ENCODE measurements at places on chromosomes 7 and 10.

GRCh38 chr10:18397906-18398305, 253.5 kb downstream of the NSUN6 start:
- no peak for DNase-seq

DNA sequence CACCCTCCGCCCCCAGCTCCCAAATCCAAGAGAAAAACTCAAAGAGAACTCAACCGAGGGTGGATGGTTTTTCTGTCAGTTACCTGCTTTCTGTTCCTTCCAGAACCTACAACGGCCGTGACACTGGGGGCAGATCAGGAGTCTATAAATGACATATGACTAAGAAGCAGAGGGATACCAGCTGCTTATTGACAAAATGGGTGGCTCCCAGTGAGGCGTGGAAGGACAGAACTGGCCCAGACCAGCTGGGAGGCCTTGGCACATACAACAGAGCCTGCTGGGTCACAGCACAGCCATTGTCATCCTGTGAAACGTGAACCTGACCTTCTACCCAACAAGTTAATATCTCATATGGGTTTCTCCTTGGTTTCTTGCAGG, 84.3 kb upstream of the ADRB1 start:
- DNase-seq, result no peak

DNA sequence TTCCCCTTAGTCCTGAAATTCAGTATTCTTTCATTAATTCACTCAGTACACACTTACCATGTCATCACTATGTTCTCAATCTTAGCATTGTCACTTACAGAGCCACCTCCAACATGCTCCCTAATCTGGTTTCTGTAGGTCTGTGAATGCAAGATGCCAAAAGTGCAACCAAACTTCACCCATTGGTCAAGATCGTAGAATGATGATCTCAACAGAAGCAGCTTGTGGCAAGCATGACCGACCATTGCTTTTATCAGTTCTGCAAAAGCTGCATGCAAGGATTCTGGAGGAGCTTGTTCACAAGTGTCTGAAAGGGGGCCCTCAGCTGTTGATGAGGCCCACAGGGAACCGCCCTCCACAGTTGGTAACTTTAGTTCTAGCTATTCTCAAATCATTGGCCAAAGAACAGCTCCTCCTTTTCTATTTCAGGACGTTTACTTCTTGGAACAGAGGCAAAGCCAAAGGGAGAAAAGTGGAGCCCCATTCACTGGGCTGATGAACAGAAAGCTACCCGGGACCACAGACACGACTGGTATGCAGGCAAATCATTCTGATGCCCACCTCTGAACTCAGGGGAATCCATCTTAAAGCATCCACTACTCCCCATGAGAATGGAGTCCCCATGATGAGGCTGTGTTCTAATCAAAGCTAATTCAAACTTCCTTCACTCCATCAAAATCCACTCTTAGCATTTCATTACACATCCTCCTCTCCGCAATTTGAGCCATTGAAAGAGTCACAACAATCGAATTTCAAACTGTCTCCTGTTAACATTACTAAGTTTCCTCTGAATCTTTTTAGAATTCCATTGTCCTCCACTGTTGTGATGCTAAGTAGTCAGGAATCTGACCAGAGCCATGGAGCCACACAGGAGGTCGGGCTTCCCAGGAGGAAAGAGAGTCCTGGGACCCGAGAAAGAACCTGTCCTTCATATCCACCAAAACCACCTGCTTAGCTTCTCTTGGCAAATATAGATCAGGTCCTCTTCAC, 13.9 kb downstream of the GRB10 start:
- no peak for DNase-seq

DNA sequence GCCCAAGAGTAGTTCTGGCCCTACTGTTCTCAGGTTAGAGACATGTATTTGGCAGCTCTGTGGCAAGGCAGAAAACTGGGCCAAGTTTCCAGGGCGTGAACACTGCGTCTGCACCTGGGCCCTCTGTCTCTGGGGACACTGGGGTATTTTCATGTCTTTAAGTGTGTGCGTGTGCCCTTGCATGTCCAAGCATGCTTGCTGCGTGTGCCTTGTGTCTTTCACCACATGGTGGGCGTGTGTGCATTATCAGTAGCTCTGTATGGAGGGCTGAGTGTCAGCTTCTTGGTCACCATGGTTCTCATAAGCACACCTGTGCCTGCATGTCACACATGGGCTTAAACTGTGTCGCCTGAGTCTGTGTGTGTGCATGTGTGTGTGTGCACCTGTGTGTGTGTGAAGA, 69.3 kb downstream of the HIPK2 start:
- DNase-seq, result no peak

DNA sequence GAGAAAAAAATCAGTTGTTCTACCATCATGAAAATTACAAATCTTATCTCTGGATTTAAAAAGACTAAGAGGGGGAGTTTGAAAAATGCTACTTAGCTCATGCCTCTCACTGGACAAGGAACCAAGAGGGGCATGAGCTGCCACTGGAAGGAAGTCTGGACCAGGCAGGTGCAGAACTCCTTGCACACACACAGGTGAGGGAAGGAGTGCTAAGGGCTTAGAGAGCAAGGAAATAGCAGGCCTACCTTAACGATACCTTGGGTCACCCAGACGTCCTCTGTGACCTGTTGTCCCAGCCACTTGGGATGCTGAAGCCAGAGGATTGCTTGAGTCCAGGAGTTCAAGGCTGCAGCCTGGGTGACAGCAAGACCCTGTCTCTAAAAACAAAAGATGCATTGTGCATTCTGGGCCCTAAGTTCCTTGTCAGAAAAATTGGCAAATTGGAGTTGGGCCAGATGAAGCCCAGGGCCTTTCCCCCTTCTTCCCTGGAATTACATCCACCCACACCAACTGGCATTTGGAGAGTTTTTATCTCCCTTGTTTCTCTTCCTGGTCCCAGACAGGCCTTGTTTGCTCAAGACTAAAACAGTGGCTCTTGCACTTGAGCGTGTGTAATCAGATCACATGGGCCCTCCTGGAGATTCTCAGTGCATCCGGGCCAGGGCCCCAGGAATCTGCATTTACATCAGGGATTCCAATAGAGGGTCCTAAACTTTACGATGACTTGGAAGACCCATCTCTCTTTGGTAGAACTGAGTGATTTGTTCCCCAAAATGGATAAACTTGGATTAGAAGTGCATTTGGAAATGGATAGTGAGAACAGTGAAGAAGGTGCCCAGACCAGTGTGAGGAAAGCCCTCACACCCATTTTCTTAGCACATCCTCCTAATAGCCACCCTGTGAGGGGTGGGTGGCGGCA, 3.0 kb downstream of the DDIT4 start:
- no peak for DNase-seq

- no peak for DNase-seq
Measured at GRCh38 chr7:22316914-22317313, 40.0 kb downstream of the RAPGEF5 start.

- DNase-seq, result no peak
Measured at GRCh38 chr10:6813856-6814255, 233.8 kb upstream of the PRKCQ start.

- no peak for DNase-seq
Measured at GRCh38 chr10:17219024-17219423, 9.0 kb upstream of the VIM start.

- DNase-seq, result no peak
Measured at GRCh38 chr10:129741280-129741977, 222.6 kb downstream of the EBF3 start.

GRCh38 chr10:105409370-105409769, 768.3 kb downstream of the SORCS3 start:
- DNase-seq, result no peak

GRCh38 chr10:109996766-109997171, 11.0 kb upstream of the ADD3 start:
- DNase-seq, result no peak

- DNase-seq, result no peak
Measured at GRCh38 chr7:128264477-128264876, 23.4 kb downstream of the LEP start.

GRCh38 chr7:55574051-55574717, 1.9 kb upstream of the VOPP1 start:
- DNase-seq, result peak; percentile 69

DNA sequence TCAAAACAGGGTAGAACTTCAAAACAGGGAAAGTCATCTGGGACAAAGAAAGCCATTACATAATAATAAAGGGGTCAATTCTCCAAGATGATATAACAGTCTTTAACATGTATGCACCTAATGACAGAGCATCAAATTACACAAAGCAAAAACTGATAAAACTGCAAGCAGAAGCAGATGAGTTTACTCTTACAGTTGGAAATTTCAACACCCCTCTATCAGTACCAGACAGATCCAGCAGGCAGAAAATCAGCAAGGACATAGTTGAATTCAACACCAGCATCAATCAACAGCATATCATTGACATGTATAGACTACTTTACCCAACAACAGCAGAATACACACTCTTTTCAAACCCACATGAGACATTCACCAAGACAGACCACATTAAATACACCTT, 233.0 kb upstream of the NEBL start:
- no peak for DNase-seq

GRCh38 chr10:46301721-46302479, 15.1 kb downstream of the ANTXRL start:
- DNase-seq, result no peak

- DNase-seq, result peak; percentile 46
Measured at GRCh38 chr7:12322284-12322902, 81.3 kb downstream of the VWDE start.

- no peak for DNase-seq
Measured at GRCh38 chr10:58479045-58479444, 33.6 kb upstream of the BICC1 start.

- DNase-seq, result no peak
Measured at GRCh38 chr10:44326474-44327030, 58.3 kb downstream of the CXCL12 start.

GRCh38 chr10:94186722-94187121, 176.0 kb downstream of the NOC3L start:
- no peak for DNase-seq

- no peak for DNase-seq
Measured at GRCh38 chr10:74799721-74800221, 26.6 kb upstream of the KAT6B start.

- no peak for DNase-seq
Measured at GRCh38 chr7:18458830-18459229, 36.7 kb upstream of the HDAC9 start.

DNA sequence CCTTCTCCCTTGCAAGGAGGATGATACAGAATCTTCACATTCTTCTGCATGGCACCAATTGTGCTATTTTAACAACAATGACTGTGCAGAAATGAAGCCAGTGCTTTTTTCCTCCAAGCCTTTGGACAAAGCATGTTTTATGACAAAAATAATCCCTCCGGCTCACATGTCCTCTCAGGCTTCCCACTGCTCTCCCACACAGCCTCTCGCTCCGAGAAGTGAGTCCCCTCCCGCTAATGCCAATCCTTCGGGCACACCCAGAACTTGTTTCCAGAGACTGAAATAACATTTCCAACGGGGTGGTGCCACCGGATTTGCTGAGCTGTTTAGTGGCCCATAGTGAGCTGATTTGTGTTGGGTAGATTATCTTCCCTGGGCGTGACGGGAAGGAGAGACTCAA, 35.8 kb downstream of the RBM17 start:
- no peak for DNase-seq

GRCh38 chr10:96339956-96340904, 18.6 kb downstream of the OPALIN start:
- DNase-seq, result peak; percentile 33

DNA sequence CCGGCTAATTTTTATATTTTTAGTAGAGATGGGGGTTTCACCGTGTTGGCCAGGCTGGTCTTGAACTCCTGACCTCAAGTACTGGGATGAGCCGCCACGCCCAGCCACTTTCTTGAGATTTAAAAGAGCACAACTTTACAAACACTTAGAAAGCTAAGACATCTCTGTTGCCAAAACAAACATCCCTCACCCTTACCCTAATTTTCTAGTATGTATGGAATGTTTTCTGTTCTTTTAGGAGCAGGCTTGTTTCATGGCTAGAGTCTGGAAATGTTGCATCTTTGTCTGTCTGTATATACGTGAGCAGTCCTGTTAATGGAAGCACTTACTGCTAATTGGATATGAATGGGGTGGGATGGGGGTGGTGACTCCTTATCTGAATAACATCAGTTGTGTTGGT, 2.9 kb downstream of the OLAH start:
- no peak for DNase-seq

GRCh38 chr7:101589052-101589451, 40.0 kb downstream of the MYL10 start:
- DNase-seq, result no peak

GRCh38 chr7:52863652-52864051, 171.8 kb upstream of the POM121L12 start:
- DNase-seq, result no peak

GRCh38 chr7:9958486-9958885, 1015.2 kb upstream of the PHF14 start:
- DNase-seq, result no peak

- DNase-seq, result no peak
Measured at GRCh38 chr7:33044986-33045385, 17.6 kb downstream of the NT5C3A start.

DNA sequence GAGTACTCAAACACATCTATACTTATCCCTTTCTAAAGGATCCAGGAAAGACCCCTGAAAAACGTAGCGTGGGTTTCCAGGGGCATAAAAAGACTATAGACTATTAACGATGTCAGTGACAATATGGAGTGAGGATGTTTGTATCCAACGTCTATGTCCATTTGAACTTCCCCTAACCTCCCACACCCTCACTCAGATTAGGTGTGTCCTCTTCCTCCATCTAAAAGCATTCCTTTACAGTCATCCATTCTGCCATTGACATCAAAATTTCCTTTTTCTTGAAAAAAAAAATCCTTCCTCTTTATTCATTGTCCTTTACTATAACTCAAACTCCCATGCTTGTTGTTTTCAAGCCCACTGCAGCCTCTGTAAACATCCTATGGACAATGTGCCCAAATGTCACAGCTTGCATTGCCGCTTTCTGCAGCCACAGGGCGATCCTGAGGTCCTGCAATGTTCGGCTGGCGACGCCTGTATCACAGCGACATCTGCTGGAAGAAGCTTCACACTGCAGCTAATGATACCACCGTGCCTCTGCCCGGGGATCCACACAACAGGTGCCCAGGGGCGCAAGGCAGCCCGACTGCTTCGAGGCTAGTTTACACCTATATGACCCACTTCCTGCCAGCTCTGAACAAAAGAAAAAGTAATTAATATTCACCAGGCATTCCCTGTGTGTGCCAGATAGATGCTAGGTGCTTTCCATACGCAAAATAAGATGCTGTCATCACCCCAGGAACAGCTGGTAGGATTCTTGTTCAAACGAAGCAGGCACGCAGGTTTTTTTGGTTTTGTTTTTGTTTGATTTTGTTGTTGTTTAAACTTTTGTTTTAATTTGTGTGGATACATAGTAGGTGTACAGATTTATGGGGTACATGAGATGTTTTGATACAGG, 267.9 kb upstream of the GHITM start:
- peak; percentile 64 for DNase-seq

DNA sequence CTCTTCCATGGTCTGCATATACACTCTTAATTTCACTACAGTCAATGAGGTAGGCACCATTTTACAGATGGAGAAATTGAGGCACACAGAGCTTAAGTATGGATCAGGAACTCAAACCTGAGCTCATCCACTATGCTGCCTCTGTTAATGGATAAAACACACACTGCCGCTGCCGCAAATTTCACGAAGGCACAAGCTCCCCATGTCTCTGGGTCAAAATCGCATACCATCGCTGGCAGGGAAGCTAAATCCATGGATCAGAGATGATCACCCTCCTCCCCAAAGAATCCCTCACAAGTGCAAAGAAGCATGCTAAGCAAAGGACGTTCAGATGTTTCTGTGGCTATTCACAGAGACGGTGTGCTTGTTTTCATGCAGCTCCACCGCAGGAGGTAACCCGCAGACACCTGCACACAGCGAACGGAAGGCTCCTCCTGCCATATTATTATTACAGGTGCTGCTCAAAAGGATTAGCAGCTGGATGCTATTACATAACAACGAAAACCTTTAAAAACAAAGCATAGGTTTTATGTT, 109.3 kb downstream of the UBE2H start:
- no peak for DNase-seq
